ENCODE measurements at places on chromosomes 5 and 9. TPM values are rescaled to one million over a fixed set of nuclear protein-coding genes. Genes with fewer than 3 reads are reported as not detected.
A peak's percentile ranks its signal among the peaks of the same experiment; 100 is the strongest.

Gene EPB41L4B
- polyA plus RNA-seq = 11.7 TPM

Gene PDE4D
- polyA plus RNA-seq = 14.6 TPM

Gene SLC4A9
- 0.34 TPM for polyA plus RNA-seq

Gene SMIM33
- not detected for polyA plus RNA-seq

Gene PARP8
- 25.8 TPM for polyA plus RNA-seq

Gene TEK
- 33.0 TPM for polyA plus RNA-seq

Gene BNC2
- 12.4 TPM for polyA plus RNA-seq

DNA sequence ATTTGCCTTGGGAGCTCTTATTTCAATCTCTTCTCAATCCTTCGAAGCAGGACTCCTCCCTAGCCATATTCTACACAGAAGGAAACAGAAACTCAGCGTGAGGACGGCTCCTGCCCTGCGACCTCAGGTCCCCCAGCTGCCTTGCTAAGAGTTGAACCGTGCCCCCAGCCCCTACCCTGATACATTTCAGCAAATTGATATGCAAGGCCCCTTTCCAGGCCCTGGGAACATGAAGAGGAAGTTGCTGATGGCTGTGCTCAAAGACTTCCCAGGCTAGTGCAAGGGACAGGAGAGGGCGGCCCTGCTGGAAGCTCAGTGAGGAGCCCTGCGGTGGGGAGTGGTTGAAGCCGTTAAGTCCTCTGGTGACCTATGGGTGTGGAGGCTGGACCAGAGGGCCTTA is 41.5 kb downstream of the BOD1 start:
- DNase-seq = no peak

- no peak for DNase-seq
These were observed 82.8 kb downstream of the CRB2 start for GRCh38 chr9:123438821-123439220.

- no peak for DNase-seq
These were observed 138.9 kb upstream of the RAI14 start for GRCh38 chr5:34517249-34517648.

DNA sequence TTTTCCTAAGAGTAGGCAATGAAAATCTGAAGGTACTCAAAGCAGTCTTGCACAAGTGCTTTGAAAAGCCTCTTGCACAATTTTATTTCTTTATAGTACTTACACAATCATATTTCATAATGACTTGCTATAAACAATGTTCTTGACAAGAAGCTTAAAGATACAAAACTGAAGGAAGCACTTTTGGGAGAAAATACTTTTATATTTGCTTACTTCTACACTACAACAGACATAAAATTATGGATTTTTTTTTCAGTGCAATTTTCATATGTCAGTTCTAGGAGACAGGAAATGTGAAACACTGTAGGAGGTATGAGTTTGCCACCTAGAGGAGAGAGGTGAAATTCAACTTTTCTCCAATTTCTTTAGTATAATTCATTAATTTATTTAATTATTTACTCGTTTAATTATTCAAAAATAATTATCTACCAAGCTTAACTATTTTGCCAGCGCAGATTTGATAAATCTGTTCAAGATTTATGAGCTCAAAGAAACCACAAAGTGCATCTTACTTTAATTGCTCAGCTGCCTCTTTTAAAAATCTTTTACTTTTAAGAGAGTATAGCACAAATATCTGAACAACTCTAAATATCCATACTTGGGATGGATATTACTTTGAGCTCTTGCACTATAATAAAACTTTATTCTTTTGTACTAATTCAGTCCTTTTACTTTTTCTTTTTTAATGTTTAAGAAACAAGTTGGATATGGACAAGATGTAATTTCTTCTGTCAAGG is 29.0 kb upstream of the CDKN2B start:
- peak; percentile 28 for DNase-seq

DNA sequence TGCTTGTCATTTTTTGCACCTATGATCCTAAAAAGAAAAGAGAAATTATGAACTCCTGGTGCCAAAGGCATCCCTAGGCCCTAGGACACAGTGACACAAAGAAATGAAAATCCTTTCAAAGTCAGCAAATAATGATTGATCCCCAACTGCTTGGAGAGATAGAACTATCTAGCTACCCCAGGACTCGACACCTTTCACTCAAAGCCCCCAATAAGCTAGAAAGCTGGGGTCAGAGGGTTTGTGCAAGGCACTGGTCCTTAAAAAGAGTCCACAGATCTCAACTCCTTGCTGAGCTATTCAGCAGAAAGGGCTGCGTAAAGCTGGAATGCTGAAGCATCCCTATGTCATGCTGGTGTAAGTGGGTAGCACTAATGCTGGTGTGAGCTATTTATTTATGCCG is 31.8 kb upstream of the MAP1B start:
- DNase-seq = no peak

DNA sequence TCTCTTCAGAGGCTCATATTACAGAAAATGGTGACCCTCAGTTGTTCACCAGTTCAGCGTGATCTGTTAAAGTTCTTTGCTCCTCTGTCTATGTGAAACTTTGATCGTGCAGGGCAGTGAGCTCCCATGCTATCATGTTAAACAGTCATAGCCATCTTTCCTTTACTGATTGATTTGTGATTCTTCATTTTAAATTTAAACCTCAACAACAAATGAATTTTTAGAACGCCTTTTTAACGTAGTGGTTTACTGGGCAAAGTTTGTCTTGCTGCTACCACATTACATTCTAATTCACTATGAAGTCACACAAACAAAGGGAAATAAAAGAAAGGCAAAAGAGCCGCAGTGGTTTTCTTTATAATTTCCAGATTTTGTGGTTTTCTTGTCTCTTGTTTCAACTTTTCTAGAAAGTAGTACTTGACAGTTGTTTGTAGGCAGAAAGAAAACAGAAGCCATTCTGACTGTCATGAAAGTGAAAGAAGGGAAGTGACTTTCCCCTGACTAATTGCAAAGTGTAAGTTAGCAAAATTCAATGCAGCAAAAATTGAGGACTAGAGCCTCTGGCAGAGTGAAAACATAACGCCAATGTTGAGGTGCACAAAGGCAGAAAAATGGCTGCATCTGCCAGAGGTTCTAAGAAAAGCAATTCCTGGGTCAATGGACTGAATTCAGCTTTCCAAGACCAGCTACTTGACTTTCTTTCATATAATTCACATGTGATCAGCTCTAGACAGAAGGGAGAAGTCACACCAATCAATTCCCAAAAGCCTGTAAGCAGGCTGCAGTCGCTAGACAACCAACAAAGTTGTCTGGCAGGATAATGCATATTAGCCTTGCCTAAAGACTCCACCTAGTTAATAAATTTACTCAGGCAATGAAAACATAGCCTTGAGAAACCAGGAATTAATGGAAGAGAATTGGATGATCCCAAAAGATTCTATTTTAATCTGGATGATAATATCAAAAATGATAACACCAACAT is 7.1 kb upstream of the IFNA6 start:
- DNase-seq = no peak

DNA sequence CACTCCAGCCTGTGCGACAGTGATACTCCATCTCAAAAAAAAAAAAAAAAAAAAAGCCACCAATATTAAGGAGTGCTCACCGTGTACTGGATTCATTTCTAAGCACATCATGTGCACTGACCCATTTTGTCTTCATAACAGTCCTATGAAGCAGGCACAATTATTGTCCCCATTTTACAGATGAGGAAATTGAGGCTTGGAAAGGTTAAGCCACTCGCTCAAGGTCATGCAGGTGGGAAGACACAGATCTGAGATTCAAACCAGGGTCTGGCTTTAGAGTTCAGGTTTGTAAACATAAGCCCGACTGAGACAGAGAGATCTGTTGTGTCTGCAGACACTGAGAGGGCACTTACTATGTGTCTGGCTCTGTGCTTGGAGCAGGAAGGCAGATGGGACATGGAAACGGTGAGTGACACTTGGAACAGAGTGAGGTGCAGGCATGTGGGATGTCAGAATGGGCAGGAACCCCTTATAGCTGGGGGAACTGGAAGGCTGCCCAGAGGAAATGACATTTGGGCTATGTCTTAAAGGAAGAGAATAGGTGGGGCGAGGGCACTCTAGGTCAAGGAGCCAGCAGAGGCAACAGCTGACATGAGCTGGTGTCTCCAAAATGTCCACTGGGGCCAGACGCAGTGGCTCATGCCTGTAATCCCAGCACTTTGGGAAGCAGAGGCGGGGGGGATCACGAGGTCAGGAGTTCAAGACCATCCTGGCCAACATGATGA is 69.9 kb downstream of the STK10 start:
- no peak for DNase-seq

GRCh38 chr5:1445313-1445688 is at the start of gene SLC6A3:
TSS of gene SLC6A3 (minus strand) at chr5:1445440. CDS start at chr5:1443197, 2,243 bp downstream.
- peak; percentile 52 for DNase-seq

- no peak for DNase-seq
These were observed 1609.2 kb upstream of the ACO1 start for GRCh38 chr9:30775236-30775635.
